Fibroblast of skin of scalp (primary cell): ENCODE measurements at places on chromosomes 3 and 15.

GRCh38 chr3:135891121-135891520 is 74.4 kb upstream of the PPP2R3A start:
- no peak for DNase-seq

DNA sequence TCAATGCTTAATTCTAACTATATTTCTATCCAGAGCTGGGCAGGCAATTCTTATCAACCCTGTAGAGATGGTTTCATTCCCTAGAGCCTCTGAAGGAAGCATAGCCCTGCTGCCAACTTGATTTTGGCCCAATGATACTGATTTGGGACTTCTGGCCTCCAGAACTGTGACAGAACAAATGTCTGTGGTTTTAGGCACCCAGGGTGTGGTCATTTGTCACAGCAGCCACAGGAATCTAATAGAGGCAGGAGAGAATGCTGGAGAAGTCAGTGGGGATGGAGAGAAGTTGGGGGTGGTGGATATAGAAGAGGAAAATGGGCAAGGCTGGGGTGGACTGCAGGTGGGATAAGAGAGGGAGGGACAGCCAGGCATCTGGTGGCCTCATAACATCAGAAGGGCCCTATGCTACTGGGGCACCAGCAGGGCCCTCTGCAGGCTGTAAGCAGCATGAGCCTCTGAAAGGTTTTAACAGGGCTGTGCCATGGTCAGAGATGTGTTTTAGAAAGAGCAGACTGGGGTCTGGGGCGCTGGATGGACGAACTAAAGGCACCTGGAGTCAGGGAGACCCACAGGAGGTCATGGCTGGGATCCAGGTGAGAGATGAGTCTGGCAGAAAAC is 19.8 kb downstream of the MRPS11 start:
- peak; percentile 32 for DNase-seq

GRCh38 chr3:168552251-168552650 is 456.5 kb upstream of the GOLIM4 start:
- no peak for DNase-seq

GRCh38 chr3:32495085-32495484 is 7.6 kb downstream of the CMTM6 start:
- no peak for DNase-seq

DNA sequence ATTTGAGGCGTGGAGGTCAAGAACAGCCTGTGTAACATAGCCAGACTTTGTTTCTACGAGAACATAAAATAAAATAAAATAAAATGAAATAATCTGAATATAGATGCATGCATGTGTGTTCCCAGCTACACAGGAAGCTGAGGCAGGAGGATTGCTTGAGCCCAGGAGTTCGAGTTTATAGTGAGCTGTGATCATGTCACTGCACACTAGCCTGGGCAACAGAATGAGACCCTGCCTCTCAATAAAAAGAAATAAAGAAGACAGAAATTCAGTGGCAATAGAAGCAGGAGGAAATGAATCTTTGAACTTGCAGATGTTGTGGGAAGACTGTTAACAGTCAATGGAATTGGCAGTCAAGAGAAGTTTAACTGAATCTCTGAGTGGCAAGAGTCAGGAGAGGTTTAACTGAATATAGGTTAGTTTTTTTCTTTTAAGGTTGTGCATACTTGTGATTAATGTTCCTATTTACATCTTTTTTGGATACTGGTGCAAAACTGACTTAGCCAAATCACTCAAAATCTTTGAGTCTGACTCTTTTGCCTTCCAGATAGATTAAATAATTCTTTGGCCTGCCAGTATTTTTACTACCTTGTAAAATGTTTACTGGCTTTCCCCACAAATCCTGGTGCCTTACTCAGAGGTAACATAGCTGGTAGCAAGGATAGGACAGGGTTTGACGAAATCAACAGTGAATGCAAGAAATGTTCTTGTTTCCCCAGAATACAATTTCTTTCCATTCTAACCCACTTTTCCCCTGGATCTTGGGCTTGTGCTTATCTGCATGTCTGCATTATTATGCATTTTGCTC is 361.4 kb downstream of the PDCD6IP start:
- DNase-seq: no peak

DNA sequence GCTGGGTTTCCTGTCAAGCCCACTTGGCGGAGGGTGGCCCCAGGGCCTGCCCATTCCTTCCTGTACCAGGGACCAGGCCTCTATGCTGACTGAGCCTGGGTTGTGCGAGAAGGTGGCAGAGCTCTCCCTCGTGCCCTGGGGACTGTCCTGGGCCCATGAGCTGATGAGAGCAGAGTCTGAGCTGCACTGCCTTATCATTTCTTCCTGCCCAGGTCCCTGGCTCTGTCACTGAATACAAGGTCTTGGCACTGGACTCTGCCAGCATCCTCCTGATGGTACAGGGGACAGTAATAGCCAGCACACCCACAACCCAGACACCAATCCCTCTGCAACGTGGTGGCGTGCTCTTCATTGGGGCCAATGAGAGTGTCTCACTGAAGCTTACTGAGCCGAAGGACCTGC is 7.5 kb downstream of the MPI start:
- no peak for DNase-seq

DNA sequence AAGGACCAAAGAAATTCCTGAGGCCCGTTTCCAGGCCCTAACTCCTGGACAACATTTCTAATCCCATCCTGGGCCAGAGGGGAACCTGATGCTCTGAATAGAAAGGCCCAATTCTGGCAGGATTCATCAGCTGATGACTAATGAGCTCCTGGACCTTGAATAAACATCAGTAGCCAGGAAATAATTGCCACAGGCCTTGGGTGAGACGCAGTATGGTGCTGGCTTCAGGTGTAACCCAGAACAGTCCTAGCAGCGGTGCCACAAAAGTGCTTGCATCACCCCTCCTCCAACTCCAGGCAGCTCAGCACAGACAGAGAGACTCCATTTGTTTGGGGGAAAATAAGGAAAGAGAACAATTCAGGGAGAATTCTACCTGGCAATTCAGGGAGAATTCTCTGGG is 184.7 kb upstream of the POU1F1 start:
- DNase-seq: no peak

DNA sequence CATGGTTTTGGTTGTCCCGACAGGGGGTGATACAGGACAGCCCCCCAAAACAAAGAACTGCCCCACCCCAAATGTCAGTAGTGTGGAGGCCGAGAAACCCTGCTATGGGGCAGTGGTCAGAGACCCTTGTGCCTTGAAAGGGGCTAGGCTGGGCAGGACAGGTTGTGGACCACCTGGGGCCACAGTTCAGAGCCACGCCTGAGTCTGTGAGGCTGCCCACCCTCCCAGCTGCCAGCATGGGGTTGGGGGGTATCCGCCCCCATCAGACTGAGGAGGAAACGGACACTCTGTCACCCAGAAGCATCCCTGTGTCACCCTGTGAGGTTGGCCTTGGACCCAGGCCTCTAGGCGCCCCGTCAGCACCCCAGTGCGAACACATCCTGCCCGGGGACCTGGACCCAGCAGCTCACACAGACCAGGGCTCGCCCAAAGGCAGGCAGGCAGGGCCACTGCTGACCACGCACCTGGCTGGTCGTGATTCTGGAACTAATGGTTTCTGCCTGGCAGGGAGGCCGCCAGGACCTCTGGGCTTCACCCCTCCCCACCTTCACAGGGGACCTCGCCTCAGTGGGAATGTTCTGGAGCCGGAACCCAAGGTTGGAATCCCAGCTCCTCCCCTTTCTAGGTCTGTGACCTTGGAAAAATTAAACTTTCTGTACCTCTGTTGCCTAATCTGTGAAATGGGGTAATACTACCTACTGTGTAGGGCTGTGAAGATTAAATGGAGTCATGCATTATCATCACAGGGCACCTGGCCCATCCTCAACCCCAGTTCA is 1.4 kb downstream of the SLC41A3 start:
- DNase-seq: no peak

DNA sequence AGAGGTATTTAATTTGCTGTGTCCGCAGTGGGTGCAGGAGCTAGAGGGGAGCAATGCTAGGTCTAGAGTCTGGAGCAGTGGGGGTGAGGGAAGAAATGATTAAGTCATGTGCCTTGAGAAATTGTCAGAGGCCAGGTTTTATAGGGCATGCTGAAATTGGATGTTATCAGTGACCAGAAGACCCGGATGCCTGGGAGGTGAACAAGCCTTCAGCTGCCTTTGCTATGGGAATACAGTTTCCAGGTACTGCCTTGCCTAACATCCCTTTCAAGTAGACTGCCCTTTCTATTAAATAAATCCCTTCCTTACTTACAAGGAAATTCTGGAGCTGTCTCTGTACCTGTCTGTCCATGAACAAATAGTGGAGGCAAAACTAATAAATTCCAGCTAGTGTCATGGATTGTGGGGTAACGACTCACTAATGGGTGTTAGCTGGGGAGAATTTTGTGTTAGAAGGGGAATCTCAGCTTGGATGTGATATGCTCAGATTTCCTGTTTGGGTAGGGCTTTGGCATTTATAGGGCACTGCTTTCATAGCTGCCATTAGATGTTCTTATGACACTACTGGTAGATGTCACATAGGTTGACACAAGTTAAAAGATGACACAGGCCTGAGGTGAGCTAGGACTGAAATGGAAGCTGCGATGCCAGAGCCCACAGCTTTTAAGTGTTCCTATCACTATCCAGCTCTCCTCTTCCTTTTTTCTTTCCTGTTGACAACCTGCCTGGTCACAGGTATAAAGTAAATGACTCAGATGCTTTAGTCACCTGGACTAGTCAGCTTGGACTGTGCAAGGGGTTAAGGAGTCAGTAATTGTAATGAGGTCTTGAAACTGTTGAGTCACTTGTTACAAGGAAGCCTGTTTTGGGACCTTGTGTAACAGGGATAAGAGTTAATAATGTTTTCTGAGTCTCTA is 21.3 kb downstream of the CHD2 start:
- DNase-seq: peak; percentile 34

GRCh38 chr3:31373681-31374080 is 159.0 kb upstream of the STT3B start:
- no peak for DNase-seq

- no peak for DNase-seq
These were observed 44.5 kb downstream of the ATP13A4 start for GRCh38 chr3:193510154-193510553.

DNA sequence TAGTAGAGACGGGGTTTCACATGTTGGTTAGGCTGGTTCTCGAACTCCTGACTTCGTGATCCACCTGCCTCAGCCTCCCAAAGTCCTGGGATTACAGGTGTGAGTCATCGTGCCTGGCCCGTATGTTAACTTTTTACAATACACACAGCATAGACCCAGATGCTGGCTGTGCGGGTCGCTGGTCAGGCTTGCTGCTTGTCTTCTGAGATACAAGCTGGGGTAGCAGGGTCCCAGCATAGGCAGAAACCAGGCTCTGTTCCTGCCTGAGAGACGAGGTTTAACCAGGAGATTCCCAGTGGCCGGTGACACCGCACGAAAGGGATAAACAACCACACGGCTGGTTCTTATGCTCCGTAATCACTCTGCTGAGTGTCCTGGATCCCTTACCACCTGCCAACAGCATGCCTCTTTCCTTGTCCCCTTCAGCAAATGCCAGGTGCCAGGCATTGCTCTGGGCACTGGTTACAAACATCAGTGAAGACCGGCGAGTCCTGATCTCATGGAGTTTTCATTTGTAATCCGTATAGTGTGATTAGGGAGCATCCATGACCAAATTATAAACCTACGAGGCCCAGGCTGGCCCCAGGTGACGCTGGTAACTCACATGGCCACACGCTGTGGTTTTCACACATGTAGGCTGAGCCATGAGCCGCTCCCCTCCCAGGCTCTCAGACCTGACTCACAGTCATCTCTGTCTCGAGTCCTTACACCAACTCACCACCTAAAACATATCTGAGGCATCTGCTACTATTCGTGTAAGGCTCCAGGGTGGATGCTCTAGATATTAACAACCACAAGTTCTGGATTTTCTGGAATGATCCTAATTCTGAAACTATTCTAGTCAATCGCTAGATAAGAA is 125.7 kb downstream of the PDZRN3 start:
- DNase-seq: peak; percentile 46

GRCh38 chr15:91336687-91337086 is 236.6 kb downstream of the SV2B start:
- DNase-seq: no peak

DNA sequence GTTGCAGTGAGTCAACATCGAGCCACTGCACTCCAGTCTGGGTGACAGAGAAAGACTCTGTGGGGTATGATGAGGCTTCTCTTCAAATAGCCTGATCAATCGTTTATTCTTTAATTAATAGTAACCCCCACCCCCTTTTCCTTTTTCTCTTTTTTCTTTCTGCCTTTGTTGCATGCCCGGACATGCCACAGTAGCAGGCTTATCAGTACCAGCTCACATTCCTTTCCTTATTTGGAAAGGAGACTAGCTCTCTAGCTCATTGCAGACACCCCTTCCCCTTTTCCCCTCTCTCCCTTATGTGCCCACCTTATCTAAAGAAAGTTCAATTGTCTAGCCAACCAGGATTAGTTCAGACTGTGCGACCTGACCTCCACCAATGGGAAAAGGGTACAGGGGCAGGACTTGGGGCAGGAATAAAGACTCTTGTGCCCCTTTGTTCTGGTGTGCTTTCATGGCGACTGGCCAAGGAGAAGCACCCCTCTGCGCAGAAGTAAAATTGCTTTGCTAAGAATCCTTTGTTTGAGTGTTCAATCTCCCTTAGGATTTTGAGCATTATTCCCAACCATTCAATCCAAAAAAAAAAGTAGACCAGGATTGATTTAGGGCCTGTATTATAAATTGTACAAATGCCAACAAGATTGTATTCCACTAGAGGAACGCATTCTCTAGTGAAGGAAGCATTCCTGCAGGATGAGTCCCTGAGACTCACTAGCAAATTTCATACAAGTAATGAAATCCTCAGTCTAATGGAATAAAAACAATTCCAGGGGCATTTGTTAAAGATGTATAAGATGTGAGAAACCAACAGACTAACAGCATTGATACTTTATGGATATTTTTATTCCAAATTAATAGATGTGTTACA is 95.8 kb upstream of the SNRPN start:
- peak; percentile 68 for DNase-seq

GRCh38 chr3:13063225-13063624 is 10.0 kb downstream of the IQSEC1 start:
- no peak for DNase-seq

- no peak for DNase-seq
These were observed 80.5 kb upstream of the WNT5A start for GRCh38 chr3:55567615-55568014.

GRCh38 chr15:55589287-55589686 is 1.1 kb upstream of the PYGO1 start:
- peak; percentile 31 for DNase-seq

GRCh38 chr3:194163697-194164096 is 27.7 kb downstream of the HES1 start:
- no peak for DNase-seq

- no peak for DNase-seq
These were observed 8.6 kb downstream of the TM6SF1 start for GRCh38 chr15:83115831-83116565.
